ENCODE measurements at places on chromosomes 2 and 18.

GRCh38 chr18:27276479-27276878 lies 91.4 kb upstream of the CHST9 start:
- DNase-seq: no peak

- DNase-seq: no peak
These were observed 3.0 kb upstream of the GRB14 start for GRCh38 chr2:164624316-164624715.

GRCh38 chr2:136101042-136101441 lies 16.9 kb downstream of the CXCR4 start:
- DNase-seq: no peak

DNA sequence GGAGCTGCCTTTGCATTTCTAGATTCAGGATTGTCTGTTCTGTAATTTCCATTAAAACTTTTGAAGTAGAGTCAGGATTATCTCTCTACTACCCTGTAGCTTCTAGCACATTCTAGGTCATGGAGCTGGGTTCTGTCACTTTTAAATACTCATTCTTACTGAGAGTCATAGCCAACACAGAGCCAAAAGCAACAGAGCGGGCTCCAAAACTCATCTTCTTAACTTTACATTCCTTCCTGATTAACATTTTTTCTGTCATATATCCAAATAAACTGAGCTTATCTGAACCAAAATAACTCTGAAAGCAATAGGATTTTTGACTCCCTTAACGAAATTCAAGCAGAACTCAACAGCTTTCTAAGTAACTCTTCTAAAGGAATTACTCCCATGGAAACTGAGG lies 12.9 kb downstream of the PREPL start:
- DNase-seq: no peak

- DNase-seq: peak; percentile 56
These were observed 16.4 kb upstream of the CD28 start for GRCh38 chr2:203690117-203690431.

DNA sequence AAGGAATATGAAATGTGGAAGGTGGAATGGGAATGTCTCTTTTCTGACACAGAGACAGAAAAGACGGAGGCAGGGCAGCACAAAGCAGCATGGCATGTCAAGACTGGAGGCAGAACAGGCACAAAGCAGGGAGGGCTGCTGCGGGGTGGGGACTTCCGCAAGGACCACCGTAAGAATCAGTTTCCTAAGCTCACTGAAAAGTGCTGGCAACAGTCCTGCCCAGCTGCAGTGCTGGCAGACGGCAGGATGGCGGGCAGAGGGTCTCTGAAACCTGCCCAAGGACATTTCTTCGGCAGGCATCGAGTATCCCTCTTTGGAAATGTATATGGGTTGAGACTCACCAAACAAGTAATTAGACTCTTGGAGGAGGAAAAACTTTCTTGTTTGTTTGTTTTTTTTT lies 54.9 kb downstream of the FAM178B start:
- DNase-seq: no peak

GRCh38 chr2:161233858-161234431 lies 73.7 kb downstream of the TANK start:
- no peak for DNase-seq

- DNase-seq: no peak
These were observed 258.4 kb downstream of the MEIS1 start for GRCh38 chr2:66693076-66693965.

DNA sequence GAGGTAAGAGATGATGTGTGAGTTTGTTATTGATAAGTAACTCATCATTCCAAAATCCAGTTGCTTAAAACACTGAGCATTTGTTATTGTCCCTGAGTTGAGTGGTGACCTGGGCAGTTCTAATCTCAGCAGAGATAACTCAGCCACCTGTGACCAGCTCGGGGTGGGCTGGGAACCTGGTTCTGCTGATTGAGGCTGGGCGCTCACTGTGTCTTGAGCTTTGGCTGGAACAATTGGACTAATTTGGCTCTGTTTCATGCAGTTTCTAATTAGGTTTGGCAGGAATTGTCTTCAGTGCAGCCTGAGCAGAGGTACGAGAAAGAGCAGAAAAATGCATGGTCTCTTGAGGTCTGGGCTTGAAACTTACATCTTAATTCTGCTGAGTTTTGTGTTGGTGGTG lies 144.7 kb downstream of the RNF144A start:
- no peak for DNase-seq

DNA sequence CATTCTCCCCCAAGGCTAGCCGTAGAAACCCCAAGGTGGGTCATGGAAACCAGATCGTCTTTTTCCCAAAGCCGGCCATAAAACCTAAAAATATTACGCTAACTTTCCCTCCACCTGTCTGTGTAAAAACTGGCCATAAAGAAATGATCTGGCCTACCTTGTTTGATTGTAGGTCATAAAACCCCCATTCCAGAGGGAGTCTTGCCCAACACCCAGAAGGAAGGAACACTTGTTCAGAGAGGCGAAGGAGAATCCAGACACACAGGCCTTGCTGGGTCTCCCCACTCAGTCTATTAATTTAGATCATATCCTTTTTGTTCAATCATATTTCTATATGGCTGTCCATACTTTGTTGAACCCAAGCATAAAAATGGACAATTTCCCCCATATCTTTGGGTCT lies 344.7 kb downstream of the HRH4 start:
- no peak for DNase-seq

DNA sequence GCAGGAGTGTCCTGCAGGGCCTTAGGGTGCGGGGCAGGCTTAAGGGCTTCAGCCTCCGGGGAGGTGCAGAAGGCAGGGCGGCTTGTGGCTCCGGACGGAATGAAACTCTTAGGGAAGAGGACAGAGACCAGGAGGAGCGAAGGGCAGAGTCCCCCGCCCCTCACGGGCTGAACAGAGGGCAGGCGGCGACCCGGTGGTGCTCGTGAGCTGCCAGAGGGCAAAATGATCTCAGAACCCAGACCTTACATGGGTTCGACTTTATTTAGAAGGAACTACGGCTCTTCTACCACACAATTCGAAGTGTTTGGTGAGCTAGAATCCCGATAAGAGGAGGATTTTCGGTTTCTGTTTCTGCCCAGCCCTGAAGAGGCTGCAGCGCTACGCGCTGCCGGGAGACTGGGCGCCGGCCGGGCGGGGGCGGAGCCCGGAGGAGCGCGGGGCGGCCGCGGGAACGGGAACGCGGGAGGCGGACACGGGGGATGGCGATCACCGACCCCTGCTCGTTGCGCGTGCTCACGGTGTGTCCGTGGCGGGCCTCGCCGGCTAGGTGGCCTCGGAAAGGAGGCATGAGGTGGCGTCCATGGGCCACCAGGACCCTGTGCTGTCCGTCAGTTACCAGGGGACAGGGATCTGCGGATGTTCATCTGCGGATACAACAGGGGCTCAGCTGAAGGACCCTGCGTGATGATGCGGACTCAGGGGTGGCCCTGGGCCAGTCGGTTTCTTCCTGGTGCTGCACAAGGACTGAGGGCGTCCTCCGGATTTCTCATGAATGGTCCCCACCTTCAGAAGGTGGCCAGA lies 4.2 kb upstream of the SP100 start:
- DNase-seq: peak; percentile 29

DNA sequence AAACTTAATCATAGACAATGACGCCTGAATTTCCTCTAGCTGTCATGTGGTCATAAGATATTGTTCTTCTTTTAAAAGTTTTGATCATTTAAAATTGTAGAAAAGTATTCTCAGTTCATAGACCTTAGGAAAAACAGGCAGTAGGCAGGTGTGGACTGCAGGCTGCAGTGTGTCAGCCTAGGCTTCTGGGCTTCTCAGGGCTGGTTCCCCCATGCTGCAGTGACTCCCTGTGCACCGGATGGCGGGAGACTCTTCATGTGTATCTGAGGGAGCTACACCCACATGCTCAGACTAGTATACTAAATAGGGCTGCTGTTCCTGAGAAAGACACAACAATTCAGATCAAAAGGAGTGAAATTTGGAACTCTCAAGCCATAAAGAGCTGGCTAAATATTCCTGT lies 72.4 kb downstream of the PXDN start:
- DNase-seq: no peak

DNA sequence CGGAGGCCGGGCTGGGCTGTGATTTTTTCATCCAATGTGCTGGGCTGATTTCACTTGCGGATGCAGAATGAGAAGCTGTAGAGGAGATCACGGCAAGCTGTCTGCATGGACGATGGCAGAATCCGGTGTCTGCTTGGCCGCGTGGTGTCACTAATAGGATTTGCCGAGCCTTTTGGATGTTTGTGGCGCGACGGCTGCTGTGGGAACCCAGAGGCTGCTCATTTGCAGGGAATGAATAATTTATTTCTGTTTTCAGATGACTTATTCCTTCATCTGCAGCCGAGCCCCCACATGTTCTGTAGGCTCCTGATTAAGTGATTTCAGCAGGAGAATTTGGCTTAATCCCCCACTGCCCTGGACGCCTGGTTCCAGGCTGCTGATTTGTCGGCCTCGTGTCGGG lies 62.6 kb downstream of the ODC1 start:
- DNase-seq: peak; percentile 91

GRCh38 chr2:43356774-43357173 lies 130.4 kb upstream of the ZFP36L2 start:
- DNase-seq: no peak

GRCh38 chr2:169562519-169562918 lies 11.1 kb downstream of the FASTKD1 start:
- DNase-seq: peak; percentile 72

- DNase-seq: no peak
These were observed 75.1 kb downstream of the FSIP2 start for GRCh38 chr2:185813707-185814106.

- DNase-seq: no peak
These were observed 15.5 kb upstream of the IL1RN start for GRCh38 chr2:113111823-113112287.

GRCh38 chr2:58304843-58305242 lies 63.7 kb upstream of the FANCL start:
- no peak for DNase-seq

GRCh38 chr2:75587954-75588587 lies 27.3 kb upstream of the EVA1A start:
- no peak for DNase-seq

GRCh38 chr2:62504657-62505056 lies 1.3 kb downstream of the TMEM17 start:
- no peak for DNase-seq

GRCh38 chr18:80203249-80203648 lies 44.1 kb downstream of the PARD6G start:
- no peak for DNase-seq

DNA sequence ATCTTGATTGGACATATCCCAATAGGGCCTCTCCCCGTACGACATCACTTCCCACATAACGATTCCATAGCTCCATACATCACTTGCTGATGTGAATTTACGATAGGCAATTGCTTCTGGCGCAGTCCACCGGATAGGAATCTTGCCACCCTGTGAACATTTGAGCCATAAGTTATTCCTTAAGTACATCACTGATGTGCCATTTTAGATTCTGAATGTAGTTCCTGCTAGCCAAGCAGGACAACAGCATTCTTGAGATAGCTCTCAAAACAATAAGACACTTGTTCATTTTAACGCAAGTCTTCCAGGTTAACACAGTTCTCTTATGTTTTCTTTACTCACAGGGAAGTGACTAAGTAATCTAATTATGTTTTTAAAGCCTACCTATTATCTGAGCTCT lies 138.0 kb downstream of the EPHA4 start:
- peak; percentile 48 for DNase-seq

DNA sequence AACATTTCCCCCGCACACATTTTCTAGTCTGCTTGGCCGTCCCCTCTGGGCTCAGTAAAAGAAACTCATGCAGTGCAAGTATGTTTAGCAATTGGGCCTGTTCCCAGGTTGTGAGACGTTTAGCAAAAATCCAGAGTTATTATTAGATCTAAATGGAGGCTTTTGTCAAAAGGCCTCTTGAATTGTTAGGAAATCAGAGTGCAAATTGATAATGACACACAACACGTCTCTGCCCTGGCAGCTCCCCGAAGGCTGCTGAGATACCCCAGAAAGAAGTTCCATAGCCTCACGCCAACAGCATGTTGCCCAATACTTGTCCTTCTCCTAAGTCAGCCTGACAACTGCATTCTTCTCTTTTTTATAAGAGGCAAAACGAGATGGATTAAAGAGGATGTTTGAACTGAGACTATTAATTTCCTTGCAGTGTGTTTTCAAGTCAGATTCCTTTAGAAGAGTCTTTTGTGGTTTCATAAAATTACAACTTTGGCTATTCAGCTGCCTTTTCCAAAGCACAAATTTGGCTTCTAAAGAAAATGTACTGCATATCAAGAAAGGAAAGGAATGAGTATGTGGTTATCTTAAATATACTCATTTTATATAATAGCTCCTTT lies 202.2 kb downstream of the TRIB2 start:
- no peak for DNase-seq

DNA sequence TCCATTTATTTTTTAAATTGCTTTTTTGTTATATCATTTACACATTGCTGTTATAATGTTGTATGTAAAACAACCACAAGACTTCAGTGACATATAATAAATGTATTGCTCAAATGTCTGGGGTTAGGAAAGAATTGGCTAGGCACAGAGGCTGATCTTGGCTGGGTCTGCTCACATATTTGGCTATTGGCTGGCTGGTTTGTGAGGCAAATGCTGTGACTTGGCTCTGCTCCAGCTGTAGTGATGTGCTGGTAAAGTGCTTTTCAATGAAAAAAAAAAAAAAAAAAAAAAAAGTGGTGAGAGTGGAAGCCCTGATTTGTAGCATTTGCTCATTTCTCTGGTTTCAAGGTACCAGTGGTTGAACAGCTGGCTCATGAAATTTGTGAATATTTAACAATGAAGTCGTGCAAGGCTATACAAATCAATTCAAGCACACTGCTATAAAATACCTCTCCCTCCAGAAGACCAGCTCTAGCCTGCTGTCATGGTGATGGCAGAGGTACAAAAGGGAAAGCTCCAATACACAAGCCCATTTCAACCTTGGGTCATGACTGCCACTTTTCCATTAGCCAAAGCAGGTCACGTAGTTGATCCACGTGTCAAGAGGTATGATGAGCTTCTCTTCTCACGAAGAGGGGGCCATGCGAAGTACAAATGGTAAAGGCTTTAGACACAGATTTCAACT lies 43.7 kb upstream of the RIT2 start:
- DNase-seq: no peak

DNA sequence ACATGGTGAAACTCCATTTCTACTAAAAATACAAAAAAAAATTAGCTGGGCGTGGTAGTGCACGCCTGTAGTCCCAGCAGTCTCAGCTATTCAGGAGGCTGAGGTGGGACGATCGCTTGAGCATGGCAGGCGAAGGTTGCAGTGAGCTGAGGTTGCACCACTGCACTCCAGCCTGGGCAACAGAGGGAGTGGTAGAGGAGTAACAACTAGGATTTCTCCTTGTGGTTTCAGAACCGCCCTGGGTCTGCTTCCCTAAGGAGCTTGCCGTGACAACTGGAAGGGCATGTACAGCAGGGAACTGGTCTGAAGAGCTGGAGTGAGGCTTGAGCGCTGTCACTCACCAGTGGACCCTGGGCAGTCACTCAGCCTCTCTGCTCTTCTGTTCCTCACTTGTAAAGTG lies 29.1 kb downstream of the REEP1 start:
- DNase-seq: no peak

Measured in NCI-H82 (cell line).